ENCODE measurements at places on chromosomes 2 and 18.

DNA sequence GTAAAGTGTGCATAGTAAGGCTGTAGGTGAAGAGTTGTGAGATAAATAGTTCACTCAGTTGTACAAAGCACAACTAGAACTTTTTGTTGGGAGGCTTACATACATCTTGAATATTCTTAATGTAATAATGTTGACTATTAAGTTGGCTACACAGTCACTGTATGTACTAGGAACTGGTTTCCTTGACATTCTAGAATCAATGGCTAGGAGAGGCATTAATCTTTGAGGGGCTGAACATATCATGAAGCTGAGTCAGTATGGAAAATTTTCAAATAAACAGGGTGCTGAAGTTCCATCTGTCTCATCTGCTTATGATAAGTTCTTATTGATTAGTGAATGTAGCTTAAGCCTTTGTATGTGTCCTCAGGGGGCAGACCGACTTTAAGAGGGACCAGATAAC is 23.4 kb downstream of the METTL21A start:
- DNase-seq: no peak

GRCh38 chr18:69996951-69997798 is 49.5 kb upstream of the CD226 start:
- no peak for DNase-seq

DNA sequence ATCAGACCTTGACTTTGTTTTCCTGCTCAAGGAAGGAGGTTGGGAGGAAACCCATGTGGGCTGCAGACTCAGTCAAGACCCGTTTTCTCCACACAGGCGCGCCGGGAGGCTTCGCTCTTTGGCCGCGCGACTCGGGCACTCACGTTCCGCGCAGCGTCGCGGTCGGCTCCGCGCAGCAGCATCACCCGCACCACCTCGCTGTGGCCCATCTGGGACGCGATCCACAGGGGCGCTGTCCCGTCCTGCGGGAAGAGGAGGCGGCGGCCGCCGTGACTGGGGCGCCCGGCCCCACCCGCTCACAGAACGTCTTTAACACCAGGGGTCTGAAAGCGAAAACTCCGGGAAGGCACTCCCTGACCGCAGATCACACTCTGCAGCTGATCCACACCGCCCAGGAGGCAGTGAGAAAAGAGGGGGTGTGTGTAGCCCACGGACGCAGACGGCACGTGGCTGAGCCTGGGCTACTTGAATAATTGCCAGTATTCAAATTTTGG is 33.1 kb upstream of the NPC1 start:
- peak; percentile 38 for DNase-seq

DNA sequence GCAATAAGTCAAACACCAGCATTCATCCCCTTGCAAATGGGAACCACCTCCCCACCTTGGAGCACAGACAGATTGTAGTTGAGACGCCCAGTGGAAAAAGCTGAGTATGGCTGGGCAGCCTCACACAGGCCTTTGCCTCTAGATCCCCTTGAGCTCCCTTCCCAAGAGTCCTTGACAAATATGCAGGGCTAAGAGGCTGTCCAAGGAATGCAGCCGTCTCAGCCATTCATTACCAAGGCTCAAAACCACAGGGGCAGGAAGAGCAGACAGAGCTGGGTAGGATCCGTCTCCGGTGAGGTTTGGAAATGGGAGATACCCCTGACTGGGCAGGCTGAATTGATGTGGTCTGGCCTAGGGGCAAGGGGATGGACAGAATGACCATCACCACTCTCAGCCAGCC is 557.1 kb downstream of the TNS1 start:
- no peak for DNase-seq

DNA sequence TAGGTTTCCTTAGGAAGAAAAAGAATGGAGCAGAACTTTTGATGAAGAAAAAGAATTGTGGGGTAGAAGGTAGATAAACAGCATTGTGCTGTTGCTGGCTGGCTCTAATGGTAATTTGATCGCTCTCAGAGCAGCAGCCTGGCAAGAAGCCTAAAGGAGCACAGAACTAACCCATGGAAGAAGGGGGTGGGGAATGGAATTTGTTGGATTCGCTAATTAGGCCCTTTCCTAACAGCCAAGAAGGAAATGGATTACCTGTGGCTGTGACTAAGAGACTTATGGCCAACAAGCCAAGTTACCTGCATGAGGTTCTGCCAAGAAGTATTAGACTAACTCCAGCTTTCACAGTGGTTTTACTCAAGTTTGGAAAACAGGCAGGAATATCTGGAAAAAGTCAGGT is 210.6 kb downstream of the IKZF2 start:
- DNase-seq: no peak

Measured in activated T-cell treated with anti-CD3 and anti-CD28 coated beads, Interleukin-2, amount 50 U/mL, for 24 hours (primary cell).